SJCRH30 (cell line): ENCODE measurements at places on chromosomes 12 and 14.

GRCh38 chr14:61325166-61325565 is 3.8 kb downstream of the PRKCH start:
- no peak for DNase-seq

DNA sequence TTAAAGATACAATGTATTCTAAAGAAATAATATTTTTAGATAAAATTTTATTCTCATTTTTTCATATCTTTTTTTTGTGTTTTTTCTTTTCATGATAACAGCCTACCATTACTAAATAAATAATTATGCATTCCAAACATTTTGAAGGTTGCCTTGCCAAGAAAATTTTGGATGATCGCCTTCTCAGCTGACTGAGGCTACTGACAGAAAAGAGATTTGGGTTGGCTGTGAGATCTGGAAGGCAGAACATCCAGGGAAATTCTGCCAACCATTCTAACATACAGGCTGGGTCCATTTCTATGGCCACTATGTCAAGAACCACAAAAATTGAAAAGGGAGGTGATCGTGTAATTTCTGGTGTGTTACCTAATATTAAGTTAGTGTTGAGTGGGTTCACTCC is 48.1 kb downstream of the GALNT8 start:
- no peak for DNase-seq

- DNase-seq: peak; percentile 16
These were observed 7.4 kb upstream of the TMEM132C start for GRCh38 chr12:128259556-128260070.

GRCh38 chr14:50657753-50658152 is 10.4 kb downstream of the SAV1 start:
- DNase-seq: no peak

DNA sequence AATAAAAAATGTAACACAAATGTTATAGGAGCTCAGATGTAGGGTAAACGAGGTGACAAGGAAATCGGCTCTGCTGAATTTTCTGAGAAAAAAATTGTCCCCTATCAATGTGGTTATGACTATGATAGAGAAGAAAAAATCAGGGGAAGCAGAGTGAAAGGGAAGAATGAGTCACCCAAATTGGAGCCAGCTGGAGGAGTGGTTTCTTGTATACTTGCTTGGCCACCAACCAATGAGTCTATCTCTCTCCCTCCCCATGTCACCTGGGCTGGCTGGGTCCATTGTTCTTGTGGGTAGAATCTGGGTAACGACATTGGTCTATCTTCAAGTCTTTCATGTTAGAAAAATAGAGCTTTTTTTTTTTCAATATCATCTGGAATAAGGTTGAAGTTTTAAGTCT is 196.6 kb upstream of the FLRT2 start:
- DNase-seq: no peak

- no peak for DNase-seq
These were observed 77.7 kb downstream of the PPP2R5C start for GRCh38 chr14:101839236-101839635.

DNA sequence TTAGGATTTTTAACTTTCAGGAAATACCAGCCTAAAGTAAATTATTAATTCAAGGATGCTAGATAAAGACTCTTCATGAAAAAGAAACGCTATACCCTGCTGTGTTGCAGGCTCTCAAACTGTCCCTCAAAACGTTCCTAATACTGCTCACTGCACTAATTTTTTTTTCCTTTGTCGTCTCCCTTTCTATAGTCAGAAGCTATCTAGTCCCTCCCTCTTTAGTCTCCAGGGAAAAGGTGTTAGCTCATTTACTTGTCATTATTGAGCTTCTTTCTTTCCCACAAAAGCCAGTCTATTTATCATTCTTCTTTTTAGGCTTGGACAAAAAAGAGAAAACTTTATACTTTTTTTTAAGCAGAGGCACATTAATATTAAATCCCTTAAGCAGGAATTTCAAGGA is 30.3 kb upstream of the INSM2 start:
- DNase-seq: no peak

- peak; percentile 74 for DNase-seq
These were observed 53.1 kb upstream of the STON2 start for GRCh38 chr14:81453166-81453766.

- DNase-seq: no peak
These were observed 63.3 kb upstream of the DAAM1 start for GRCh38 chr14:59125156-59125555.

- DNase-seq: no peak
These were observed 839.2 kb downstream of the SLC6A15 start for GRCh38 chr12:84073401-84073800.

GRCh38 chr14:61537563-61538463 is 157.5 kb upstream of the HIF1A start:
- no peak for DNase-seq

DNA sequence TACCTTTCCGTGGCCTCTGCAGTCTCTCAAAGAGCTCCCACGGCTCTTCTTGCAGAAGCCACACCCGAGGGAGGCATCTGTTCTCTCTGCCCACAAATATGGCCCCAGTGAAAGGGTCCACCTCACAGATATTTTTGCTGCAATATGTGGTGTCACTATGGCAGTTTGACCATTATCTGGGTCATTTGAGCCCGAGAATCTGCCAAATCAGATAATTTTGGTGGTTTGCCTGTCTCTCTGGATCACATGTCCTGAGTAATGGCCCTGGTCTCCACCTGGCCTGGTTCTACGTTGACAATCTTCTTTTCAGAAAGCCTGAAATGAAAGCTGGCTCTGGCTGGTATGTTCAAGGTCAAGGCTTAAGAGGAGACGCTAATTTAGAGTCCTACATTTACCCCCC is 5.7 kb upstream of the WSCD2 start:
- no peak for DNase-seq

DNA sequence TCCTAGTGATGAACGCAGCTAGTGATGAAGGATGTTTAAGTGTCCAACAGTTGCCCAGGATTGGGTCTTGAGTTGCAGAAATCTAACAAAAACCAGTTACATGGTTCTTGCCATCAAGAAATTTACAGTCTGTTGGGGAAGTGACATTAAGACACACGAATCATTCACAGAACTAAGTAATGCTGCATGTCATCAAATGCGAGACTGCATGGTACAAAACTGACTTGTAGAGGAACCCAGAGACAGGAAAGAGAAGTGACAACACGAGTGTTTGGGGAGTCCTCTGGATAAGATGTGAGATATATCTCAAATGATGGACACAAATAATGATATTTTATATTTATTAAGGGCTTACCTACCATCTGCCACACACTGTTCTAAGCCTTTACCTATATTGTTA is 6.1 kb upstream of the SYNE3 start:
- no peak for DNase-seq

- DNase-seq: no peak
These were observed 973 bp downstream of the P2RX2 start for GRCh38 chr12:132619386-132620112.

- no peak for DNase-seq
These were observed 10.2 kb downstream of the ANHX start for GRCh38 chr12:133225527-133225926.

DNA sequence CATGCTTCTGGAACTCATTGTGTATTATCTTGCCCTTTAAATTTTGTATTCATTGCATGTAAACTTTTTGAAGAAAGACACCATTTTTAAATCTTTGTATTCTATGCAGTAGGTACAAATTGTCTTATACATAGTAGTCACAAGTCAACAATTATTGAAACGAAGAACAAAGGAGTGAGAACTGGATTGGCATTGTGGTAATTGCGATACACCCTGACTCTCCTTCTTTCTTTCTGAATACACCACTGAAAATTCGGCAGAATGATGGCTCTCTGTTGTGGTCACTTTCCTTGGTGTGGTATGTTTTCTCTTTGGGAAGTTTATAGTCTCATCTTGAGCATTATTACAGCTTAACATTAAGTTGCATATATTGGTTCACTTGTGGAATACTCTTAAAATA is 34.1 kb downstream of the SLC16A7 start:
- no peak for DNase-seq

DNA sequence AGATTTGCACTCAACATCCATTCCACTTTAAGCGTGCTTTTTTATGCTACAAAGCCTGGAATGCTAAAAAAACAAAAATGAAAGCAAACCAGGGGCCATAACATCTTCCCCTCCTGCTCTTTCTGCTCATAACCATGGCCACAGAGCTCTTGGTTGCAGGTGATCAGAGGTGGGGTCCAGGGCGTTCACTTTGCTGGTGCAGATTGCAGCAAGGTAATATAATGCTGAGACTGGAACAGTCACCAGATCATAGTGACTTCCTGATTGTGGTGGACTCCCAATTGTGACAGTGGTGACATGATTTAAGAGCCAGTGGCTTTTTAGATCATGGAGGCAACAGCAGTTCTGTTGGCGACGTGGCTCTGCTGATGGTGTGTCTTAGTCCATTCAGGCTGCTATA is 115.0 kb upstream of the CPM start:
- no peak for DNase-seq

- no peak for DNase-seq
These were observed 313.3 kb downstream of the DUSP6 start for GRCh38 chr12:89038831-89039512.

GRCh38 chr12:32754111-32754510 is 1.6 kb downstream of the YARS2 start:
- DNase-seq: no peak

DNA sequence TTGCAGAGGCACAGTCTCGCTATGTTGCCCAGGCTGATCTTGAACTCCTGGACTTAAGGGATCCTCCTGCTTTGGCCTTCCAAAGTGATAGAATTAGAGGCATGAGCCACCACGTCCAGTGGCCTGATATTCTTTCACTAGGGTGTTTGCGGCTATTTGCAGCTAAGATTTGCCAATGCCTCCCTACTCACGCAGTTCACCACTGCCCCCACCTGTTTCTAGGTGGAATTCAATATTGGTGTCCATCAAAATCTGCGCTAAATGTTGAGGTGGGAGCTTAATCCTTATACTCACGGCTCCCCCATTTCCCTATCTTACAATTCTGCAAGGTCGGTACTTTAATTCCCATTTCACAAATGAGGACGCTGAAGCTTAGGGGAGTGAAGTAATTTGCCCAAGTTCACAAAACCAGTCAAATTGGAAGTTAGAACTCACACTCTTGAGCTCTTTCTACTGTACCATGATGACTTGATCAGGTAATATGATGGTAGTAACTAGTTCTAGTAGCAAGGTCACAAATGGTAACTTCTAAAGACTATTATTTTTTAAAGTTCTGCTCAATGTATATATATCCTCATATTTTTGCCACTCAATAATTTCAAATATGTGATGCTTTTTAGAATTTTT is 22.1 kb upstream of the LRRC9 start:
- DNase-seq: no peak

DNA sequence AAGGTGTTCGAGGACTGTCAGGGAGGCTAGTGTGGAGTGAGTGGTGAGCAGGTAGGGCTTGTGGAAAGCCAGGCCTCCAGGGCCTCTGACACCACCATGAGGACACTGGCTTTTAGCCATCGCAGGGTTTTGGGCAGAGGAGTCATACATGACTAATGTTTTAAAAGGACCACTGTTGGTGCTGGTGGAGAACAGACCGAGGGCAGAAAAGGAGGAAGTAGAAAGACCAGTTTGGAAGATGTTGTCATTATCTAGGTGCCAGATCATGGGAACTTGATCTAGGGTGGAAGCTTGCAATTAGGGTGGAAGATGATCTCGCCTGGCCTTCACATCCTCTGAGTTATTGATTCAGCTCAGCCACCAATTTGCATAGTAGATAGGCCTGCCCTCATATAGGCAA is 144.2 kb downstream of the C12orf75 start:
- no peak for DNase-seq

- no peak for DNase-seq
These were observed 72.1 kb downstream of the PLEKHA5 start for GRCh38 chr12:19201661-19202060.

GRCh38 chr14:63468294-63468693 is 74.9 kb downstream of the PPP2R5E start:
- no peak for DNase-seq

GRCh38 chr12:49413010-49413409 is 45.7 kb downstream of the SPATS2 start:
- DNase-seq: no peak

DNA sequence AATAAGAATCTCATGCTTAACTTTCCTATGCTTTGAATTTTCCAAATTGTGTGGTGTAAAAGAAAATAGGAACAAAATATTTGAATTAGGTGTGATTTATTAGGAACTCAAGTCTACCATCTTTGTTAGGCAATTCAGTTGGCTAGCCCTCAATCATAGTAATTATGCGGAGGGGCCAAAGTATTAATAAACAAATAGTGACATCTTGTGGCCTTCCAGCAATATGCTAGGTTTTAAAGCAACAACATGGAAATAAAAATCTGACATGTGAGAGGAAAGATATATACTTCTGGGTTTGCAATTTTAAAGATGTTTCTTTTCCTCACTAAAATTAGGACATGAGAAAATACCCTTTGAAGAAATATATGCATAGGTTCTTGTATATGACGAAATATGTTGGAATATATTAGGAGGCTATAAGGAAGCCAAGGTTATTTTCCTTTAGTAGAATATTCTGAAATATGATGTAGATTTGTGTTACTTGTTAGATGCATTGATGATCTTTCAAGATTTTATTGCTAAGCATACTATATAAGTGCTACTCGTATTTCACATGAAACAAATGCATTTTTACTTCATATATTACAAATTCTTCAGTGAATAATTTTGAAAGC is 200.4 kb downstream of the PTPRO start:
- DNase-seq: peak; percentile 66

GRCh38 chr12:34336619-34337465 is 314.5 kb downstream of the ALG10 start:
- DNase-seq: no peak

DNA sequence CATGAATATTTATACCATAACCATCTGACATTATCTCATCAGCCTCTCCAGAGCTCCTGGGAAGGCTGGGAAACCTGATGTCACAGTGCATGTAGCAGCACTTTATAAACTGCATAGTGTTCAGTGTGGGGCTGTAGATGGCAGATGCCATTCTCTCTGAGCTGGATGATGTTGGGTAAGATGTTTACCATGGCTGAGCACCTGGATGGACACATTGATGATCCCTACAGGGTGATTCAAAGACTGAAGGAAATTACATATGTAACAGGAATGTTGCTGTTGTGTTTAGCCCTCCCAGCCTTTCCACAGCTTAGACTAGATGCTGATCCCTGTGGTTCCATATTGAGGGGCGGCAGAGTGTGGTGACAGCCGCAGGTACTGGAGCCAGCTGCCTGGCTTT is 37.4 kb downstream of the IFT43 start:
- no peak for DNase-seq

GRCh38 chr14:75022655-75023054 is 19.9 kb downstream of the EIF2B2 start:
- peak; percentile 45 for DNase-seq

DNA sequence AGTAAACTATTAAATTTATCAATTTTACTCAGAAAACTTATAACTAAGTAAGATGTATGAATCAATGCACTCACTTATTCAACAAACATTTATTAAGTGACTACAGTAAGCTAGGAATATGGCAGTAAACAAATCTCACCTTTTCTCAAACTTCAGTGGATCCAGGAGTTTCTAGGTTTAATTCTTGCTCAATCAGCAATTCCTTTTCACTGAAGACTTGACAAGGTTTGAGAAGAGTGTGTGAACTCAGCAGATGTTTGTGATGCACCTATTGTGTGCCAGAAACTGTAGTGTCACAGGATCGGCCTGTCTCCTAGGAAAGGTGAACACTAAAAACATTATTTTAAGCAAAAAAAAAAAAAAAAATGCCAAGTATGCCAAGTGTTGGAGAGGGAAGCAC is 167.8 kb downstream of the ALG10 start:
- DNase-seq: no peak

- DNase-seq: no peak
These were observed 59.3 kb downstream of the PHETA1 start for GRCh38 chr12:111309584-111309983.

- DNase-seq: no peak
These were observed 72.4 kb upstream of the DICER1 start for GRCh38 chr14:95229749-95230148.

- no peak for DNase-seq
These were observed 2.0 kb downstream of the PAX9 start for GRCh38 chr14:36663404-36664321.
